Stimulated activated CD8-positive, alpha-beta memory T cell treated with anti-CD3 and anti-CD28 coated beads, Interleukin-15, amount 100 ng/mL, for 24 hours (primary cell): ENCODE measurements at places on chromosomes 1 and 21.

DNA sequence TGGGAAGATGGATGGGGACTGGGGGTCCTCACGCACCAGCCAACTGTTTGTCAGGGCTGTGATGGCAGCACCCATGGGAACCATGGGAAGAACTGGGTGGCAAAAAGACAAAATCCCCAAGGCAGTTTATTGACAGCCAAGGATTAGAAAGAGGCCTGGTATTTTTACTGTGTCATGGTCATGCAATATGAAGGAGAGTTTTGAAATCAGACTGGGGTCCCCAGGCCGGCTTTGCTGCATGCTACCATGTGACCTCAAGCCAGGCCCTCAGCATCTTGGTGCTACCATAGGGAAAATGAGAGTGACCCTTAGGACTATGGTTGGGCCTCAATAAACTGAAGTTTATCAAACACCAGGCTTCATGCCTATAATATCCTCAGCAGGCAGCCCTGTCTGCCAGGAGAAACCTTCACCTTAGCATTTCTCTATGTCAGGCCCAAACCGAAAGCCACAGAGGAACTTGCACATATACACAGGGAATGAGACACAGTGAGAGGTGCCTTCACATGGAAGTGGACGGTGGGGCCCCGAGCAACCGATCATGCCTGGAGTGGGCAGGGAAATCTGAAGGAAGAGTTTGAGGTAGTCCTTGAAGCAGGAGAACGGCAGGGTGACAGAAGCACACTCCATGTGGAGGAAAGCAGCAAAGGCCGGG lies 203.2 kb downstream of the HIVEP3 start:
- no peak for DNase-seq

DNA sequence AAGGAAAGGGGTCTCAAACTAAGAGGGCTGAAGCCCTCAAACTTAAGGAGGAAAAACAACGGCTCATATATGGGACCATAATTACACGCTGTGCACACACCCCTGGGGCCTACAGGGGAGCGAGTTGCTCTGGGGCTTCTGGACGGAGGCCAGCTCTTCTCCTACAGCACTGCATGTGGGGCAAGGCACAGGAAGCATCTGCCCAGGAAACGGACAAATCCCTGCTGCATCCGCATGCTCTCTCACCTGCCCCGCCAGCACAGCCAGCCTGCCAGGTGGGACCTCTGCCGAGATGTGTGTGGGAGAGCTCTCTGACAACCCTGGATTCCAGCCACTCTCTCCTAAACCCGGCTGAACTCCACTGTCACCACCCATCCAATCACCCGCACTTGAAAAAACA lies 54.1 kb downstream of the MRPL37 start:
- DNase-seq, result no peak

DNA sequence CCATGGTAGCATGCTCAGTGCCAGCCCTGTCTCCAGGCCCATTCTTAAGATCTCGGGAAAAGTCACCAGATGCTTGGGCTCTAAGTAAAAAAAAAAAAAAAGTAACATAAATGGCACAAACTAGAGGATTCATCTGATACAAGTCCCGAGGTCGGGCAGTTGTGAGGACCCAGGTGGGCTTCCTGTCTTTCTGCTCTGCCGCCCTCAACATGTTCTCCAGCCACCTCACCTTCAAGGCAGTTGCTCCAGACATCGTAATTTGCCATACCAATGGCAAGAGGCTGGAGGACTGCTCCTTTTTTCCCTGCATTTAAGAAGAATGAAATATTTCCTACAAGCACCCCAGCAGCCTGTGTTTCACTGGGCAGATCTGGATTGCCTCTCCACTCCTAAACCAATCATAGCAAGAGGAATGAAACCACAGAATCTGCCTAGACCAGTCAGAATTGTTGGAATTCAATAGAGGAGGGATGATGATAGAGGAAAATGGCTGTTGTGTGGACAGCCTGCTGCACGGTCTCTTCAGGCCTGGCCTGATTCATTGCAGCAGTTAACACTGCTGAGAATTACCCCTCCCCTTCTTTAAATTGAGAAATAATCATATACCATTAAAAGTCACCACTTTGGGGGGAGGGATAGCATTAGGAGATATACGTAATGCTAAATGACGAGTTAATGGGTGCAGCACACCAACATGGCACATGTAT lies 5.4 kb downstream of the HMGN2 start:
- DNase-seq, result no peak

- peak; percentile 49 for DNase-seq
Observed at GRCh38 chr1:198156745-198157240, at the start of gene NEK7. TSS of gene NEK7 (plus strand) at chr1:198156998. CDS start at chr1:198232581, 75,583 bp downstream.

GRCh38 chr1:45009956-45010854 lies 919 bp downstream of the HECTD3 start:
- DNase-seq, result no peak

GRCh38 chr1:182191381-182192115 lies 130.0 kb upstream of the ZNF648 start:
- DNase-seq, result no peak
